ENCODE measurements at places on chromosomes 7 and 10. TPM values are rescaled to one million over a fixed set of nuclear protein-coding genes. Genes with fewer than 3 reads are reported as not detected.

The UTF1 gene
- total RNA-seq: not detected

The CAPZA2 gene
- total RNA-seq: 122 TPM

The CDC14C gene
- 0.11 TPM for total RNA-seq

The NEBL gene
- 13.7 TPM for total RNA-seq

The PDE6C gene
- total RNA-seq: not detected

The PAPOLB gene
- total RNA-seq: 0.22 TPM

The FZD1 gene
- 15.3 TPM for total RNA-seq

The MEST gene
- total RNA-seq: 598 TPM

The LAMB1 gene
- total RNA-seq: 556 TPM

The SLC26A3 gene
- not detected for total RNA-seq

The ACBD5 gene
- 23.1 TPM for total RNA-seq

The VIPR2 gene
- 0.04 TPM for total RNA-seq

The CLRN3 gene
- total RNA-seq: not detected

The FUOM gene
- total RNA-seq: 38.0 TPM

The HOXA5 gene
- total RNA-seq: 133 TPM

The ZNF783 gene
- 35.5 TPM for total RNA-seq

The AKR1C3 gene
- total RNA-seq: 1.3 TPM

The GPER1 gene
- 2.4 TPM for total RNA-seq

The CRPPA gene
- 4.1 TPM for total RNA-seq

The CFAP46 gene
- 3.1 TPM for total RNA-seq

The FAM13C gene
- 6.8 TPM for total RNA-seq

Measured in mesothelial cell of epicardium (in vitro differentiated cells).